Retinal pigment epithelial cell (primary cell): ENCODE measurements at places on chromosomes 5 and 9.

- DNase-seq: no peak
These were observed 245.4 kb downstream of the DENND1A start for GRCh38 chr9:123684393-123685149.

DNA sequence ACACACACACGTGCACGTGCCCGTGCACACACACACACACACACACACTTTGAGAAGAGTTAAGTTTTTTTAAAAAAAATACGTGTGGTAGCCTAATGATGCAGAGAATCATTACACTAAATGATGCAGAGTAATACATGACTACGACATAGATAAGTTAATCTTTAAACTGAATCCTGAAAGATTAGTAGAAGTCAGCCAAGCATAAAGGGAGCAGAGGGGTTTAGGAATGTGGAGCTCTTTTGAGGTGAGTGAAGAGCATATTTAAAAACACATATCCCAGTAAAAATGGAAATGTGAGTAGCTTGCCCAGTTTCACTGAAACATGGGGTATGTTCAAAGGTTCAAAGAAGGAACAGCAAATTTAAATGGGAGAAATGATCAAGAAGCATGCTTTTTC lies 61.3 kb upstream of the TYRP1 start:
- DNase-seq: no peak

- peak; percentile 5 for DNase-seq
These were observed 950.6 kb upstream of the NUDT12 start for GRCh38 chr5:104513121-104513602.

GRCh38 chr5:93677359-93677891 lies 64.0 kb downstream of the POU5F2 start:
- peak; percentile 72 for DNase-seq

- peak; percentile 14 for DNase-seq
These were observed 4.9 kb downstream of the DDX4 start for GRCh38 chr5:55742778-55743177.

- peak; percentile 69 for DNase-seq
These were observed 51.0 kb downstream of the PTPDC1 start for GRCh38 chr9:94135222-94135621.

- DNase-seq: no peak
These were observed 87.7 kb downstream of the PTCH1 start for GRCh38 chr9:95429096-95429495.

DNA sequence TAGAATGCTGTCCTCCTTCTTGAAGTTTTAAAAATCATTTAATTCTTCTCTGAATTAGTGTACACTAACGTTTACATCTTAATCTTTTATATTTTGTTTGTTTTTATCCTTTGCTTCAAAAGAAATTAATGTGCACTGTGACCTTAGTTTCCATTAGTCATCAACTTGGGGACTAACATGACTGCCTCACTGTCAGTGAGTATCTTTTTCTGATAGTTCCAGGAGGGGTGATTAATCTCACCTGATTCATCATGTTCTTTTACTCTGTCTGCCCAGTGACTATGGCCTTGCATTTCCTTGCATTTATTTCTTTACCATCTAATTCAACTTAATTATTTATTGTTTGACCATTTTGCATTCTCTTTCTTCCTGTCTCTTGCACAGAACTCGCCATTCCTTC lies 33.4 kb upstream of the NR3C1 start:
- no peak for DNase-seq

DNA sequence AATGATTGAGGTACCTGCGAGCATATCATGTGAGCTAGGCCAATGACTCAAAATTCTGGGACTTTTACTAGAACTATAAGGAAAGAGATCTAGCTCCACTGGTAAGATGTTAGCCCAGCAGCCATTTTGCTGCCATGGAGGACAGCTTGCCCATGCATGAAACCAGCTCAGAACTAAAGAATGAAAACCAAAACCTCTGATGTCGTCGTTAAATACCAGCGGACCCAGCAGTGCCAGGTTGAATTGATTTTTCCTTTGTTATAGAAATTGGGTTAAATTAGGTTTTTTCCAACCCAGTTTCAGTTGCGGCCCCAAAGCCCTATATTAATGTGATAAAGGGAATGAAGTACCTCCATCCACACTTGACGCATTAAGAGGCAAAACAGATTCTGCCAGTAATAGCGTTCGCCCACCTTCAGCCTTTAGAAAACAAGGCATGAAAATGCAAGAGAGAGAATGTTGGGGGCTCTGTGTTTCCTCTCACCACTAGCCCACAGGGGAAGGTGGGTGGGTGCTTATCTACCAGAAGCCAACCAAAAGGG lies 5.5 kb upstream of the ITK start:
- no peak for DNase-seq

GRCh38 chr5:93294199-93294598 lies 286.8 kb downstream of the NR2F1-AS1 start:
- no peak for DNase-seq

DNA sequence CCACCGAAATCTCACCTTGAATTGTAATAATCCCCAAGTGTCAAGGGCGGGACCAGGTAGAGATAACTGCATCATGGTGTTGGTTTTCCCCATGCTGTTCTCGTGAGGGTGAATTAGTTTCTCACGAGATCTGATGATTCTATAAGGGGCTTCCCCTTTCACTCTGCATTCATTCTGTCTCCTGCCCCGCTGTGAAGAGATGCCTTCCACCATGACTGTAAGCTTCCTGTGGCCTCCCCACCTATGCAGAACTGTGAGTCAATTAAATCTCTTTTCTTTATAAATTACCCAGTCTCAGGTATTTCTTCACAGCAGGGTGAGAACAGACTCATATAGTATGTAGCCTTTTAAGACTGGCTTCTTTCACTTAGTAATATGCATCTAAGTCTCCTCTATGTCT lies 128.1 kb upstream of the NR5A1 start:
- DNase-seq: no peak

DNA sequence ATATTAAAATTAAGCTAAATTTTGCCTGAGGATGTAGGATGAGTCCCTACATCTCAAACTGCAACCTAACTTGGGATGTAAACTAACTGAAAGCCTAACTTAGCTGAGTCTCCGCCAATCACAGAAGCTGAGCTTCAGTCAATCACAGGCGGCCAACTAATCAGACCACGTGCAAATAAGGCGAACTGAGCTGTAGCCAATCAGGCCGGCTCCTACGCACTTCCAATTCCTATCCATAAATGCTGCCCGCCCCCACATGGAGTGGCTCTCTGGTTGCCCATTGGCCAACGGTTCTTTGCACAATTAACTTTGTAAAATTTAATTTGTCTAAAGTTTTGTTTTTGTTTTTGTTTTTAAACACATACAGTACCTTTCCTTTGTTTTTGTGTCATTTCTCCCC lies 13.9 kb upstream of the GPX8 start:
- no peak for DNase-seq

DNA sequence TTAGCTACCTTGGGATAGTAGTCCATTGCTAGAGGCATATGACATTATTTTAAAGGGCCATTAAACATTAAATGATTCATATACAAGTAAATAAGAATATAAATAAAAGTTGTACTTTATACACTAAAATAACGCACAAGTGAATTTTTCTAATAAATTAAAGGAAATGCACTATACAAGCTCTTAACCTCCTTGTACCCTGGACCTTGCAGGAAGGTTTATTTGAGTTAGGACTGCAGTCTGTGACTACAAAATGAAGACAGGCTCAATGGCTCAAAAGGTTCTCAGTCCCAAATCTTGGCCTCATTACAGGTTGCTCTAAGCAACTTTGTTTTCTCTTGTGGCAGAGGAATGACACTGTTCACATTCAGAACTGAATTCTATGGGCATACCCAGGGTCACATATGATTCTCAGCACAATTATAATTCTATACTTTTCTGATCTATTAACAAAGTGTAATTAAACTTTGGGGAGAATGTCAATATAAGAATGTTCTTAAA lies 34.4 kb downstream of the FEM1C start:
- no peak for DNase-seq

DNA sequence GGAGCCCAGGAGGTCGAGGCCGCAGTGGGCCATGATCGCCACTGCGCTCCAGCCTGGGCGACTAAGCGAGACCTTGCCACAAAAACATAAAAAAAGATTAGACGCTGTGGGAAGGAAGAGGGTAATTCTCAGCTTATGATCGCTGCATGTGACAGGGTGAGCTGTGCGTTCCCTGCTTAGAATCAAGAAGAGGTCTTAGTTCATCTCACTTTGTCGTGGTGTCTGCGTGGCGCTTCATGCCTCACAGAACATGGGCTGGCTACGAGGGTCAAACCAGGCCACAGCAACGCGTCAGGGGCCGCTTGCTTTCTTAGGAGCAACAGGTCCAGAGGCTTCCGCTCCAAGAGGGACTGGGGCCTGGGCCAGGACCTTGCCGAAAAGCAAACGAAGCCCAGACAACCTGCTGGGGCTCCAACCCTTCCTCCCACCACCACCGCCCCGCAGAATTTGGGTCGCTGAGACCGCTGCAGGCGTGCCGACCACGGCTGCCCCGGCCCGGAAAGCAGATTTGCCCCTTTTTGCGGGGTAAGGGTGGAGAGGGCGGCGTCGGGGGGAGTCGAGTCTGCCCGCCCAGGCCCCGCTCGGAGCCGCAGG lies 10.0 kb upstream of the GRIN1 start:
- DNase-seq: no peak

DNA sequence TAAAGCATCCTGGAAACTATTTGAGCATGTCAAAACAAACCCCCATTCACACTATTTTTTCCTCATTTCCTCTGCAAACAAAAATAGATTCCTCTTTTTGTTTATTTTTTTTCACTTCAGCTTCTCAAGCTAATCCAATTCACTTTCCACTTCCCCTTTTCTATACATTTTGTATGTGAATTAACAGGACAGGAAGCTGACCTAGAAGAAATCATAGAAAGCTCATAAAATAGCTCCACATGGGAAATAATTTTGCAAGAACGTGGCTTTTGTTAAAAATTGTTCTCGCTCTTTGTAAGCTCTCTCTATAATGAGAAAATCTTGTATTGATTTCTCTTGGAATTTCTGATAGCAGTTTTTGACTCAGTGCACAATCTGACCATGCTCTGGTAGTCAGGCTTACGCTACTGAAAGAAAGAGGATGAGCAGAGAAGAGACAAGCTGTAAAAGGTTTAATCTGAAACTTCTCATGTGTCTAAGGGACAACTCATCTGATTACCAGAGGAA lies 215.8 kb downstream of the ADAMTS12 start:
- no peak for DNase-seq

DNA sequence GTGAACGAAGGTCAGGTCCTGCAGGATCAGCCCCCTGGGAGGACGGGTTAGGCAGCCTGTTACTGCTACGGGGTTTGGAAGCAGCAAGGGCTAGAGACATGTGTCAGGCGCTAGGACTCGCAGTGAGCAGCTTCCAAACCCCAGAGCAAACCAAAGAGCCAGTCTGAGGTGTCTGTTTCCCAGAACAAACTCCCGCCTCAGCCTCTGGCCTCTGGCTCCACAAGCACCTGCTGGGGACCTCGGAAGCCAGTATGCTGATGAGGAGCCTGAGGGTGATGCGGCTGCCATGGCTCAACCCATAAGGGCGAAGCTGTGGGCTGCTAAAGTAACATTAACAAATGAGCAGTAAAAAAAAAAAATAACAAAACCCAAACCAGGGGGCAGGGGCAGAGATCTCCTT lies 35.0 kb downstream of the PRRT1B start:
- DNase-seq: no peak

GRCh38 chr5:163310997-163311396 lies 126.4 kb upstream of the CCNG1 start:
- DNase-seq: no peak

GRCh38 chr9:137878146-137878941 lies 762 bp downstream of the CACNA1B start:
- peak; percentile 0 for DNase-seq

GRCh38 chr5:76849419-76850291 lies at the start of gene S100Z:
S100Z (plus strand) TSS chr5:76850014; CDS start chr5:76875360, 25,346 bp downstream.
- DNase-seq: no peak

- no peak for DNase-seq
These were observed 11.8 kb downstream of the TBC1D9B start for GRCh38 chr5:179895861-179896260.

DNA sequence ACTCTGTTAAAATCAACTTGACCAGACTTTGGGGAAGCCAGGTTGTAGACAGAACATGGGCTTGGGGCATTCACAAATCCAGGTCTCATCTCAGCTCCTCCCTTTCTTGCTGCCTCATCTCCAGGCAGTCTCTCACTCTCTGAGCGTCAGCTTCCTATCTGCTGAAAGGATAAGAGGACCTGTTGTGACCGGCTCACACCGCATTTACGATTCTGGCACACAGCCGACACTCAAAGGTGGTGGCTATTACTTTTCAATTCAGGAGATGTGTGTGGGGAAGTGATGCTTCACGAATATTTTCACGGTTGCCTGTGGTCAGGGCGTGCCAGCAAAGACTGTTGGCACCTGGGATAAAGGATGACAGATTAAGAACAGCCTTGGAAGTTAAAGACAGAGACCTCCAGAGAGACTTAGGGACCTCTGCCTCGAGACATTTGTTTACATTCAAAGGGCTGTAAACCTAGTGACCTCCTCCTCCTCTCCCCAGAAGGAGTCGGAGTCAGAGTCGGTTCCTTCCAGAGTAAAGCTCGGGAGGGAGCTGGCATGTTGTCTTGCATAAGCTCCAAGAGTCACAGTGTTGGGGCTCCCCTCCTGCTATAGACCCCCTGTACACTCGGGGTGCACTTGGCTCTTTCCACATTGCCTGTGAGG lies 83.2 kb downstream of the AK8 start:
- DNase-seq: no peak

DNA sequence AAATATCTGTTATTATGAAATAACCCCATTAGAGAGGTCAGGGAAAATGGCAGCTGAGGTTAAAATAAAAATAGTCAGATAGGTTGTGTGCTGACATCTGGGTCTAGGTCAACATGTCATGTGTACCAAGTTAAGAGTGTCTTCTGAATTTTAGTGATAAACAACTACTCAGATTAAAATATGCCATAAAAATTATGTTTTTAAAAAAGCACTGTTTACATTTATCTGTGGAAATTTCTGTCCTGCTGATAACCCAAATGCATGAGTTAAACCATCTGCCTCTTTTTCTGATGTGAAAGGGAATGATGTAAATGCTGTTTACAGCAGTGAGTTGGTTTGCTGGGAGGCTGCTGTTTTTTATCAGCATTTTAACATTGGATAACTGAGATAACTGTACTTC lies 361.2 kb upstream of the TARS1 start:
- no peak for DNase-seq

- DNase-seq: no peak
These were observed 67.2 kb upstream of the TSLP start for GRCh38 chr5:111004291-111004690.

- DNase-seq: peak; percentile 83
These were observed 107.9 kb upstream of the LARP1 start for GRCh38 chr5:154647114-154647760.

- no peak for DNase-seq
These were observed 38.6 kb downstream of the TGFBI start for GRCh38 chr5:136067422-136067821.

DNA sequence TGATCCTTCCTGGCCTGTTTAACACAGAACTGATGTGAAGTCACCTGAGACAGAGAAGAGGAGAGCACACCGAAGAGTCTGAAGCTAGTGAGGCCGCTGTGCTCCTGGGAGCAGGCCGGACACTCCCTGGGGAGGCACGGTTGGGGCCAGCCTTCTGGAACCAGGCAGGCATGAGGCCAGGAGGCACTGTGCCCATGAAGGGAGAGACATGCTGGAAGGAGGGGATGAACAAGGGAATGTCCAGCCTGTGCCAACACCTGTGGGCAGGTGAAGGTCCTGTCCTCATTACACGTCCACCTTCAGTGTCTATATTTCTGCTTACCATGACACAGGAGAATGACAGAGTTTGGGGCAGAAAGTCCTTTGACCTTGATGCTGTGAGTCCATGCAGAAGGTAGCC lies 183.8 kb upstream of the S1PR3 start:
- DNase-seq: no peak
